ENCODE measurements at places on chromosomes 11 and 22.

GRCh38 chr11:439315-440064 lies 2.3 kb downstream of the ANO9 start:
- DNase-seq, result no peak

DNA sequence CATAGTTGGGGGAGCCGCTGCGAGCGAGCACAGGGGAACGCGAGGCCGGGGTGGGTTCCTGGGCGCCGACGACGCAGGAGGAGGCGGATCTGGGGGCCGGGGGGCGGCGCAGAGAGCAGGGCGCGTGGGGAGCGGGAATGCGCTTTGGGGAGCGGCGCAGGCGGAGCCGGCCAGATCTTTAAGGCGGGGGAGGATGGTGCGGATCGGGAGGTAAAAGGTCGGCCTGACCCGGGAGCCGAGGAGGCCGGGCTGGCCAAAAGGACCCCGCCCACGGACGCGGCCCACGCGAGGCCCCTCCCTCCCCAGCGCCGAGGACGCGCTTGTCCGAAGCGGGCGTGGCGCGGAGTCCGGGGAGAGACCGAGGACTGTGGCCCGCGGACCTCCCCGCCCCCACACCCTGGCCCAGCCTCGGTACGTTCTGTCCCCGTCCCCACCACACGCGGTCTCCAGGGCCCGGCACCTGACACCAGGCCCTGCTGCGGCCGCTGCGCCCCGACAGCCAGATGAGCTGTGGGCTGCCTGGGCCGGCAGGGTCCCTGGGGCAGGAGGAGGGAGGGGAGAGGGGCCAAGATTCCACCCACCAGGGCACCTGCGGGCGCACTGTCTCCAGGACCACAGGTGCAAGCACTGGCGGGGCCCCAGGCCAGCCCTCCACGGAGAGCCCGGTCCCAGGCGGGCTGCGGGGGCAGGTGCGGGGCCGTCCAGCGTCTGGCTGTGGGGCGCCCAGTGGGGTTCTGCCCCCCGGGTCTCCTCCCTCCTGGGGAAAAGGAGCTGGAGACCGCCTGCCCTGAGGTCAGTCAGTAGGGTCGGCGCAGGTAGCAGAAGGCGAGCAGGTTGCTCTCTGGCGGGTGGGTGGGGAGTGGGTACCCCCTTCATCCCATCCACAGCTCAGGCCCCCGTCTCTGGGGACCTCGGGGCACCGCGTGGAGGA lies 10.9 kb downstream of the PIM3 start:
- peak; percentile 94 for DNase-seq

GRCh38 chr22:33659448-33659847 lies 260.8 kb downstream of the LARGE1 start:
- DNase-seq, result no peak

DNA sequence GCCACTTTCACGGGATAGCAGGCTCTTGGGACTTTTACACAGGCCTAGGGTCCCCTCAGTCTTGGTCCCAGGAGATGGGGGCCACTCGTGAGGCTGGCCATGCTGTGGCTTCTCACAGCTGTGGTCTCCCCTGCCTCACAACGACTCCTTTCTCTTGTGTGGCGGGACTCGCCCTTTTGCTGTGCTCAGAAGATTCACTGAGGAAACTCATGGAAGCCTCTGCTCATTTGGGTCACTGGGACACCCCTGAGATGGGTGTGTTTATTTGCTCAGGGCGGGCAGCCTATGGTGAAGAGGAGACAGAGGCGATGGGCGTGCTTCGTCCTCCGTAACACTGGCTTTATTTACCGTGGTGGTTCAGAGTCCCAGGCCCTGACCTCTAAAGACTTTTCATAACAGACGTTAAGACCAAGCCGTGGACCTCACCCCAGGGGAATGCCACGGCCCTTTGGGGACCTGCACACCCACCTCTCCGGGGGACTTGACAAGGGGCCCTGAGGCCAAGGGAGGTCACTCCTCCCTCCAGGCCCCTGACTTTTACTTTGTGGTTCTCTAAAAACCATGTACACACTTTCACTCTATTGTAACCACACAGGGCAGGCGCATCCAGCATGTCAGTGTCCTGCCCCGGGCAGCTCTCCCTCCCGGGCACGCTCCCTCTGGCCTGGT lies 15.5 kb downstream of the TEF start:
- no peak for DNase-seq

- DNase-seq, result no peak
These were observed 118.1 kb downstream of the ATM start for GRCh38 chr11:108340973-108341372.

DNA sequence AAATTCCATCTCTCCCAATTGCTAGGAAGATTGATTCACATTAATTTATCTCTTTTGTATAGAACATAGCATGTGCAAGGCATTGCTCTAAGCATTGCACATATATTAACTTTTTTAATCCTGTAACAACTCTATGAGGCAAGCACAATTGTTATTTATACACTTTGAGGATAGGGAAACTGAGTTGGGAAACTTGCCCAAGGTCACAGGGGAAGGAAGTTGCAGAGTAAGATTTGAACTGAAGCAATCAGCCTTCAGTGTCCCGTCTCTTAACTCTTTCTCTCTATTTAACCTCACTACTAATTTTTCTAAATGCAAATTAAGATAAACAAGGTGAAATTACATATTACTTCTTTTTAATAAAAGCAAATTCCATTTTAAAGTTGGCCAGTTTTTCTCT lies 22.2 kb downstream of the OR56B4 start:
- DNase-seq, result no peak

- DNase-seq, result peak; percentile 82
These were observed 23.7 kb upstream of the CBX7 start for GRCh38 chr22:39176143-39176713.

DNA sequence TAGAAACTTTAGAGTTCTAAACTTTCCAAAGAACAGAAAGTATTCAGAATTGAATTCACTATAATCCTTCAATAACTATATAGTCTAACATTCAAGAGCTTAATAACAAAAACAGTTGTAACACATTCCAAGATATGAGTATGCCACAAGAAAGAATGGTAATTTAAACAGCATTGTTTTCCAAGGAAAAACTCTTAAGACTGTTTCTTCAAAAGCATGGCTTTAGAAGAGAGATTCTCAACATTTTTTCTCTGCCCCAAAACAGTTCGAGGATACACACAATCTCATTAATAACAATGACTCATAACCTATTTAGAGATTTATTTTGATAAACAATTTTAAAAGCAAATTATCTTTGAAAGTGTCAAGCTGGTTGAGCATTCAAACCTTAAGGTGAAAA lies 16.7 kb upstream of the ARHGAP32 start:
- DNase-seq, result no peak

DNA sequence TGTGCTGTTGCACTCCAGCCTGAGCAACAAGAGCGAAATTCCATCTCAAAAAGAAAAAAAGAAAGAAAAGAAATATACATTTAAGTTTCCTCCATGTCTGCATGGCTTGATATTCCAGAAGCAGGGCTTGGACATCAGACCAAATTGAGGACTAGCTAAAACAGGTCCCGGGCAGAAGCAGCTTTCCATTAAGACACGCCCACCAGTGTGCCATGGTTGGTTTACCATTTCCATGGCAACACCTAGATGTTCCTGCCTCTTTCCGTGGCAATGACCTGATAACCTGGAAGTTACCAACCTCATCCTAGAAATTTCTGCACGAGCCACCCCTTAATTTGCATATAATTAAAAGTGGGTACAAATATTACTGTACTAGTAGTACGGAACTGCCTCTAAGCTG lies 111.3 kb downstream of the NAT10 start:
- DNase-seq, result no peak

- no peak for DNase-seq
These were observed 50.5 kb downstream of the LRP5 start for GRCh38 chr11:68362801-68363379.

DNA sequence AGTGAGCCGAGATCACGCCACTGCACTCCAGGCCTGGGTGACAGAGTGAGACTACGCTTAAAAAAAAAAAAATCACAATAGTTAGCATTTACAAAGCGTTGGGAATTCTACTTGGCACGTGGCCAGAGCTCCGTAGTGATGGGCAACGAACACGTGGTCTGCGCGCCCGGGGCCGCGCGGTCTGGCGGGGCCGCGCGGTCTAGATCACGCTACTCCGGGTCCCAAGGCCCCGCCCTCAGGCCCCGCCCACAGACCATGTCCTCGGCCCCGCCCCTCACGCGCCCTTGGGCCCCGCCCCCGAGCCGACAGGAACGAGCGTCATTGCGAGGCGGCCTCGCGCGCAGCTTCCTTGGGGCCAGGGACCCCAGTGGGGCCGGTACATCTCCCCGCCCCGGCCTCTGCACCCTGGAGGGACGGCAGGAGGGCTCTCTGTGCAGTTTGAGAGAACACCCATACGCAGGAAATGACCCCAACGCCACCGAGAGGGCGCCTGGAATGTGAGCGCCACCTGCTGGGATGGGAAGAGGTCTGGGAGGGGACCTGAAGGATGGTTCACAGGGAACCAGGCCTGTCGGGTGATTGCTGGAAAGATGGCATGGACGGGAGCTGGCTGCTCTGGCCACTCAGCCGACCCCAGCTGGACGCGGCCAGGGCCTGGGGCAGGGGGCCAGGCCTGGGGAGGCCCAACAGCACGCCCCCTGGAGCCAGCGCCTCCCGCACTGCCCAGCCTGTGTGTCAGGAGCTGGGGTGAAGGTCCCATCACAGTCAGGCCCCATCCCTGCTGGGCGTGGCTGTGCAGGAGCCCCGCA lies 2.0 kb upstream of the PTDSS2 start:
- DNase-seq, result peak; percentile 98

- peak; percentile 35 for DNase-seq
These were observed 9.6 kb downstream of the PNPLA5 start for GRCh38 chr22:43882122-43882767.

GRCh38 chr11:15828215-15828853 lies 528.0 kb downstream of the SOX6 start:
- DNase-seq, result no peak

DNA sequence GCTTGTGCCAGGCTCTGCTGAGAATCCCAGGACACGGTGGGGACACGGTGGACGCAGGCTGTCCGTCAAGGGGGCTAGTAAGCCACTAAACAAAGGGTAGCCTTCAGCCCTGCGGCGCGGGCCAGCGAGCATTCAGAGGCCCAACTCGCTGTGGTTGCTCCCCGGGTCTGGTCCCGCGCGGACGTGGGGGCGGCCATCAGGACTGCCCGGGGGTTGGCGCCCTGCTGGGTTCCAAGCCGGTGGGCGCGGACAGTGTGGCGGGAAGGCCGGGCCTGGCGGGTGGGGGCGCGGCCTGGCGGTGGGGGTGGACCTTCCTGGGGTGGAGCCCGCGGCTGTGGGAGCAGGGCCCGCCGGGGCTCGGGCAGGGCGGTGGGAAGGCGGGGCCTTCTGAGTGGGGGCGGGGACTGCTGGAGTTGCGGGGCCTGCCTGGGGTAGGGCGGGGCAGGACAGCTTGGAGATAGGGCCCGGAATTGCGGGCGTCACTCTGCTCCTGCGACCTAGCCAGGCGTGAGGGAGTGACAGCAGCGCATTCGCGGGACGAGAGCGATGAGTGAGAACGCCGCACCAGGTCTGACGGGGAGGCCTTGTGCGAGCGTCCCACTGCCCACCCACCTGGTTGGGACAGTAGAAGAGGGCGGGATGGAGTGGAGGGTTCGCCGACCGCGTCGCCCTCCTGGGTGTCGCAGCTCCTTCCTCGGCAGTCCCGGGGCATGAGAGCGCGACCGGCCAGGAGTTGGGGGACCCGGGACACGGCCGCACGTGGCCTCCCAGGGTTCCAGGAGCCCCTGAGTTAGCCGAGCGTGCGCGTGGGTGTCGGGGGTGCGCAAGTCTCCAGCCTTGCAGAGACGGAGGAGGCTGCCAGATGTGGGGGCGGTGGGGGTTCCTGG lies at the start of gene SERHL2:
TSS of gene SERHL2 (plus strand) at position 482 of the 887 bp plus-strand sequence. CDS start at position 547, 65 bp downstream.
- peak; percentile 95 for DNase-seq

GRCh38 chr11:65129649-65130441 lies 4.5 kb downstream of the SYVN1 start:
- peak; percentile 82 for DNase-seq

GRCh38 chr11:104917271-104918112 lies 19.2 kb upstream of the CASP12 start:
- no peak for DNase-seq

DNA sequence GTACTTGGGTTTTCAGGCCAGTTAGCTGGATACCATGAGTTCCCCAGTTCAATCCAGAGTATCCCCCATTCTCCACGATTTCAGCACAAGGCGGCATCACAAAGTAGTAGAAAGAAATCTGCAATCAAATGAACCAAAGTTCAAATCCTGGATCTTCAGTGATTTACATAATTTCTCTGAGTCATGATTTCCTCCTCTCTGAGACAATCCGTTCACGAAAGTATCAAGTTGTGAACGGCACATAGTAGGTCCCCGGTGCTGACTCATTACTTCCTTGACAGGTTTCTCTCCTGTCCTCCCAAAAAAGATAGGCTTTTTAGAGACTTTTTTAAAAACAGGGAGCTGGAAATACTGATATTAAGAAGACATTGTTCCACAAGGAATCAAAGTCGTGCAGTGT lies 69.1 kb upstream of the AKIP1 start:
- DNase-seq, result no peak

- peak; percentile 85 for DNase-seq
These were observed 98.9 kb downstream of the TRAF6 start for GRCh38 chr11:36411202-36411640.

GRCh38 chr22:17140826-17141766 lies 18.0 kb downstream of the HDHD5 start:
- DNase-seq, result peak; percentile 56

GRCh38 chr22:44362249-44363012 lies 49.7 kb upstream of the SHISAL1 start:
- DNase-seq, result peak; percentile 7

Measured in spleen (tissue), 13 donors.